ENCODE measurements at places on chromosomes 16 and 17. TPM values are rescaled to one million over a fixed set of nuclear protein-coding genes. Genes with fewer than 3 reads are reported as not detected.

C16orf89 gene
- total RNA-seq = not detected

PYDC1 gene
- not detected for total RNA-seq

HS3ST4 gene
- 1.4 TPM for total RNA-seq

GRB7 gene
- total RNA-seq = 1.7 TPM

SEPHS2 gene
- 6.3 TPM for total RNA-seq

CDH5 gene
- 12.5 TPM for total RNA-seq

FBXO39 gene
- total RNA-seq = 5.5 TPM

CACNA1G gene
- 1.9 TPM for total RNA-seq

DNA sequence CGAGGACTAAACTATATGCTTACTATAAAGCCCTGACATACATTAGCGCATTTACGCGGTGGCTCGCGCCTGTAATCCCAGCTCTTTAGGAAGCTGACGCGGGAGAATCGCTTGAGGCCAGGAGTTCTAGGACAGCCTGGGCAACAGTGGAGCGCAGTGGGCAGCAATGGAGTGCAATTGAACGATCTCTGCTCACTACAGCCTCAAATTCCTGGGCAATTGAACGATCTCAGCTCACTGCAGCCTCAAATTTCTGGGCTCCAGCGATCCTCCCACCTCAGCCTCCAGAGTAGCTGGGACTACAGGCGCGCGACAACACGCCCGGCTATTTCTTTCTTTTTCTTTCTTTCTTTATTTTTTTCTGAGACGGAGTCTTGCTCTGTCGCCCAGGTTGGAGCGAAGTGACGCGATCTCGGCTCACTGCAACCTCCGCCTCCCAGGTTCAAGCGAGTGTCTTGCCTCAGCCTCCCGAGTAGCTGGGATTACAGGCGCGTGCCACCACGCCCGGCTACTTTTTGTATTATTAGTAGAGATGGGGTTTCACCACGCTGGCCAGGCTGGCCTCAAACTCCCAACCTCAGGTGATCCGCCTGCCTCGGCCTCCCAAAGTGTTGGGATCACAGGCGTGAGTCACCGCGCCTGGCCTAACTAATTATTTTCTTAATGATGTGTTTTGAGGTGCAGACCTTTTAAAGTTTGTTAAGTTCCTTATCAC lies 506 bp upstream of the COG7 start:
- DNase-seq = no peak

DNA sequence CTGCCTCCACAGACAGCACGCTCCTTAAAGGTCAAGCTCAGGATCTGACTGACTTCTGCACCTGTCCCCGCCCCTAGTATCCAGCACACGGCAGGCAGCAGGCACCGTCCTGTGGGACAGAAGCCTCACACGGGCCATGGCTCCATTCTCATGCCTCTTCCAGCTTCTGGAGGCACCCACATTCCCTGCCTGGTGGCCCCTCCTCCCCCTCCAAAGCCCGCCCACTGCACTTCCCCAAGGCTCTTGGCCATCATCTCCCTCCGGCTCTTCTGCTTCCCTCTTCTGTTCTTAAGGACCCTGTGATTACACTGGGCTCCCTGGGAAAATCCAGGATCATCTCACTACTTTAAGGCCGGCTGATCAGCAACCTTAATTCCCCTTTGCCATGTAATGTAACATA lies 3.5 kb downstream of the CANT1 start:
- no peak for DNase-seq

DNA sequence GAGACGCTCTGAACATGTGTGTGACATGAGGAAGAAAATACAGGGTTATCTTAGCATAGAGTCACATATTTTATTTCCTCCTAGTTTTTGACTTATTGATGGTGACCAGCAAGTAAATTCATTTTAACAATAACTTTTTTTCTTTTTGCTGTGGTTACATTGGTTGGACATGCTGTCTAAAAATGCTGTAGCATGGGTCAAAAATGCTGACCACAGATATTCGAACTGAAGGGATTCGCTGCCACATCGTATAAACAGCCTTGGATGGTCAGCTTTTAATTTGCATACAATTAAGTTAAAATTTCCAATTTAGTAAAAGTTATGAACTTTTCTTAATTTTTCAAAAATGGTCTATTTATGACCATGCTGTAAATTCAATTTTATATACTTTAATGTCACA lies 30.5 kb downstream of the RPGRIP1L start:
- no peak for DNase-seq

- no peak for DNase-seq
These were observed 45.4 kb downstream of the CLEC19A start for GRCh38 chr16:19330841-19331397.

DNA sequence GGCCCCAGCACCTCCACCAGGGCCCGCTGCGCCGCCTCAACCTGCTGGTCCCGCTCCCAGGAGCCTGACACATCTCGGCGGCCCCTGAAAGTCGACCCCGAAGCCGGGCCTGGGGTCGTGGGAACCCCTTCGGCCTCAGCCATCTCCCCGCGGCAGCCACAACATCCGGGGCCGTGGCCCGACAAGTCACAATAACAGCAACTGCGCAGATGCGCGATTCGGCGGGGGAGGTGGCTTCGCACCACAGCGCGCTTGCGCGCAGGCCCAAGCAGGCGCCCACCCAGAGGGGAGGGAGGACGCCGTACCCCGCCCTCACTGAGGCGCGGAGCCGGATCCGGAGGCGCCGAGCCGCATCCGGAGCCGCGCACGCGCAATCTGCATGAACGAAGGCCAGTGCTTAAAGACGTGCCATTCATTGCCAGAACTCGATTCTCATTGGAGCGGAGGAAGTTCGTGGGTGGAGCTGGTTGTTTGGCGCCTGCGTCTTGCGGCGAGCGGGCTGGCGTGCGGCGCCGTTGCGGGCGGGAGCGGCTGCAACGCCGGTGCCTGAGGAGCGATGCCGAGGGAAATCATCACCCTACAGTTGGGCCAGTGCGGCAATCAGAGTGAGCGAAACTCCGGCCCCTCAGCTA lies at the start of the genes RETREG3 and TUBG1:
RETREG3 (minus strand) TSS at position 193 of the 632 bp plus-strand sequence; CDS start at position 143, 50 bp downstream.
TUBG1 (plus strand) TSS at position 502 of the 632 bp plus-strand sequence; CDS start at position 557, 55 bp downstream.
- peak; percentile 100 for DNase-seq

DNA sequence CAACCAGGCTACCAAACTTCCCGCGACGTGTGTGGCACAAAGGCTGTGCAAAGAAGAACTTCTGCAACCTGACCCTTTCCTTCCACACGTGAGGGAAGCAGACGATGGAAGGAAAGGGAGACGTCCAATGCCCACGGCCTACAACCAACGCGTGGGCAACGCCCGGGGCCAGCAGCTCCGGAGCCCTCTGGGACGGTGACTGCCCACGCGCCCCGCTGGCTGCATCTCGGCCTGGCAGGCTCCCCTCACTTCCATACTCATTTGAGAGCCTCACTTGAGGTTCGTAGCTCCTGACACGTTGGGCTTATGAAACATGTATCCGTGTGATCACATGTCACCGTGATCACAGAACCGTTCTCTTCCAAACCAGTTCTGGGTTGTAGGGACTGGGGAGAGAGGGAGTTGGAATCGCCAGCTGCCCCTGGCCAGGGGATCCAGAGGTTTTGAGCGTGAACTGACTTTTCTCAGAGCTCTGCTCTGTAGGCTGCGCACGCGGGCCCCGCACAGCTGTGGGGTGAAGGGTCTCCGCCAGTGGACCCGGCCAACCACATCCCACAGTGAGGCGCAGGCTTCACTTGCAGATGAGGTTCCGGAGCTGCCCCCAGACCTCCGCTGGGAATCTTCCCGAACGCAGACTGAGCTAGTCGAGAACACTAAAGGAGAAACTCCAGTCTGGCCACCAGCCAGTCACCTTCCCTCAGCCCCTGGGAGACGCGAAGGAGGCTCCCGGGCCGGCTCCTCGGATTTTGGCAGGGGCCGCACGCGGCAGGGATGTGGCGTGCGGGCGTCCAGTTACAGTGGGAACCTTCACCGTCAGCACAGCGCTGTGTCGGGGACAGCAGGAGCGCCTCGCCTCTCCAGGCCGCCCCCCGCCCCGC lies 1.0 kb downstream of the LMF1 start:
- no peak for DNase-seq

DNA sequence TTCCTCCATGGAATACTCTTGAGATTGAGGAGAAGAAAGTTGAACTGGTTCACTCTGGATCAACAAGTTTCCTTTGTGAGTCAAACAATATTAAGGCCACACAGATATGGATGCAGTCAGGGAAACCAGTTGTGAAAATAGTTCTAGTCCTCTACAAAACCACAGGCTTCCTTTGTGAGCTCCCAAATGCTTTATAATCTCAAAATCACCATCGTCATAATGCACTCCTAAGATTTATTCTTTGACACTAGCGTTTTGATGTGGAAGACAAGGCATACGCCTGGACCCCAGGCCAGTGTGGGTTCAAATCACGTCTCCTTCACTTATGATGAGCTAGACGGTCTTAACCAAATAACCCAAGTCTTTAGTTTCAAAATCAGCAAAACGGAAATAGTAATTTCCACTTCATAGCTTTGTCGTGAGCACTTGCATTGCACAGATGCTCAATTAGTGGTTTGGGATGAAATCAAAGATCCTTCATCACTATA lies 142.6 kb downstream of the STX8 start:
- DNase-seq = no peak

DNA sequence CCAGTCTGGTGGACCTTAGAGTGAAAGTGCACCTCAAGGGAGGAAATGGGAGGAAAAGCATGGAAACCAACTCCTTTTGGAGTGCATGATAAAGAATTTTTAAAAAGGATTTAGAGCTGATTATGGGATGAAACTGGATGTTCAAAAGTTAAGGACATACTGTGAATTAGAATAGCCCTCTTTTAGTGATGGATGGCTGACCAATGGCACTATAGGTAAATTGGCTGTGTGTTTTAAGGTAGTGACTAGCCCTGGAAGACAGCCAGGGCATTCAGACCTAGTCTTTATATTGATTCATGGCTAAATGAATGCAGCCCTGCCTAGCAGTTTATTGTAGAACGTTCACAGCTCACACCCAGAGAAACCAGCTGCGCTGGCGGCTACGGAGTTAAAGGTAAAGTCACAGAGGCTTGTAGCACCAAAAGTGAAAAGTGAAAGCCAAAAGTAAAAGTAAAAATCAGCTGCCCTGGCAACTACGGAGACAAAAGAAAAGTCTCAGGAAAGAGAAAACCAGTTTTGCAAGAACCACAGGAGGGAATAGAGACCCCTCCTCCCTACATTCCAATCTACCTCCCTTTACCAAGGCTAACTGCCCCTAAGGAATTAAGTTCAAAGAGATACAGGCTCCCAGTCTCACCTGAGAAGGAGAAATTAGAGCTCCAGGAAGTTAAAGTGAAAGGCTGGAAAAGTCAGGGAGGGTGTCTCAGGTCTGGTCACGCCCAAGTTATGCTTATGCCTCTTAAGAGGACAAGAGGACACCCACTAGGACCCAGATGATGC lies 21.8 kb downstream of the ACSM1 start:
- peak; percentile 65 for DNase-seq

DNA sequence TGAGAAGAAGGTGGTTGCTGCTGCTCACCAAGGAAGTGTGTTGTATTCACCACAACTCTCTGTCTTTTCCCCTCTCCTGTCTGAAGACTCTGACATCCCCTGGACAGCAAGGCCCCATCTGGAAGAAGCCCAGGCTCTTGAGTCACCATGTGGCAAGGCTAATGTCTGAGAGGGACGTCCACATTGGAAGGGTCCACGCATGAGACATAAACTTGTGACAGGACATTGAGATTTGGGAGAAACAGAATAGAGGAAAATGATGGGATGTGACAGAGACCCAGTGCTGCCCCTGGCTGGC lies 176.5 kb downstream of the IRF8 start:
- no peak for DNase-seq

GRCh38 chr17:82841921-82842596 lies 2.2 kb upstream of the ZNF750 start:
- DNase-seq = no peak

DNA sequence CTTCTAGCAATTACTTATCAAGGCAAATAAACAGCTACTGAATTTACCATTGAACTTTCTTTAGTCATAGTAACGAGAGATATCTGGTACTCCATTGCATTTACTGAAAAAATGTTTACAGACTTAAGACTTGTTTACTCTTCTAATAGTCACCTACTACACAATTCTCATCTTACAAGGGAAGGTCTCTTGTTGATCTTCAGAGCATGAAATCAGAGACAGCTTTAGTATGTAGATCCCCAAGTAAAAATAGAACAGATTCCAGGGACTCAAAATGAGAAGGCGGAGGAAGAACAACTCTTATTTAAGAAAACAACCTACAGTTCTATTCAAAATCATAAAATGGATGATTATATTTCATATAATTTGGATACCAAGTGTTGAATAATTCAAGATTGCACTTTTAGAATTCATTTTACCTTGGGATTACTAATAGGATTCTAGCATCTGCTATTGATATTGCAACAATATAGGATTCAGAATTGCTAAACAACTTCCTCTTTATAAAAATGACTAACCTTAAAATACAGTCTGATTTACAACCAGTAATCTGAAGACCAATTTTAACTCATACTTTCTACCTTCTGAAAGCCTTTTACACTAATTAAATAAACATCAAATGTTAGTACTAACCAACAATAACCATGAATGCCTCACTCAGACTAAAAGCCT lies 20.8 kb downstream of the UBE2G1 start:
- DNase-seq = no peak

- DNase-seq = peak; percentile 72
These were observed 21.8 kb downstream of the CEP131 start for GRCh38 chr17:81200695-81201580.

- DNase-seq = peak; percentile 58
These were observed 1.3 kb downstream of the CAVIN1 start for GRCh38 chr17:42421507-42422338.

DNA sequence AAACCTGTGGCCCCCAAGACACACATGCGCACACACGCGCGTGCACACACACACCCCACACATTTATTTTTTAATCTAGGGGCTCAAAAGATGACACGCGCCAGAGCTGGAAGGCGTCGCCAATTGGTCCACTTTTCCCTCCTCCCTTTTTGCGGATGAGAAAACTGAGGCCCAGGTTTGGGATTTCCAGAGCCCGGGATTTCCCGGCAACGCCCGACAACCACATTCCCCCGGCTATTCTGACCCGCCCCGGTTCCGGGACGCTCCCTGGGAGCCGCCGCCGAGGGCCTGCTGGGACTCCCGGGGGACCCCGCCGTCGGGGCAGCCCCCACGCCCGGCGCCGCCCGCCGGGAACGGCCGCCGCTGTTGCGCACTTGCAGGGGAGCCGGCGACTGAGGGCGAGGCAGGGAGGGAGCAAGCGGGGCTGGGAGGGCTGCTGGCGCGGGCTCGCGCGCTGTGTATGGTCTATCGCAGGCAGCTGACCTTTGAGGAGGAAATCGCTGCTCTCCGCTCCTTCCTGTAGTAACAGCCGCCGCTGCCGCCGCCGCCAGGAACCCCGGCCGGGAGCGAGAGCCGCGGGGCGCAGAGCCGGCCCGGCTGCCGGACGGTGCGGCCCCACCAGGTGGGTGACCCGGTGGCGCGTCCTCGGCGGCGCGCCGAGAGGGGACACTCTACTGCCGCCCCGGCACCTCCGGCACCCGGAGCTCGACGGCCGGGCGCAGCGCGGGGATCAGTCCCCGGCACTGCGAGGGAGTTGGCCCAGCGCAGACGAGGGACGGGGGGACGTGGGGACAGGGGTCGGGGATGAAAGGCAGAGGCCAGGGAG lies at the start of gene STAT5A:
STAT5A (plus strand) TSS at position 522 of the 826 bp plus-strand sequence. CDS start 914 bp downstream, outside the sequence.
- DNase-seq = peak; percentile 86

Measured in umbilical cord (tissue), 2 donors.